RWPE1 (cell line): ENCODE measurements at places on chromosomes 16 and 17.
A peak's percentile ranks its signal among the peaks of the same experiment; 100 is the strongest.

DNA sequence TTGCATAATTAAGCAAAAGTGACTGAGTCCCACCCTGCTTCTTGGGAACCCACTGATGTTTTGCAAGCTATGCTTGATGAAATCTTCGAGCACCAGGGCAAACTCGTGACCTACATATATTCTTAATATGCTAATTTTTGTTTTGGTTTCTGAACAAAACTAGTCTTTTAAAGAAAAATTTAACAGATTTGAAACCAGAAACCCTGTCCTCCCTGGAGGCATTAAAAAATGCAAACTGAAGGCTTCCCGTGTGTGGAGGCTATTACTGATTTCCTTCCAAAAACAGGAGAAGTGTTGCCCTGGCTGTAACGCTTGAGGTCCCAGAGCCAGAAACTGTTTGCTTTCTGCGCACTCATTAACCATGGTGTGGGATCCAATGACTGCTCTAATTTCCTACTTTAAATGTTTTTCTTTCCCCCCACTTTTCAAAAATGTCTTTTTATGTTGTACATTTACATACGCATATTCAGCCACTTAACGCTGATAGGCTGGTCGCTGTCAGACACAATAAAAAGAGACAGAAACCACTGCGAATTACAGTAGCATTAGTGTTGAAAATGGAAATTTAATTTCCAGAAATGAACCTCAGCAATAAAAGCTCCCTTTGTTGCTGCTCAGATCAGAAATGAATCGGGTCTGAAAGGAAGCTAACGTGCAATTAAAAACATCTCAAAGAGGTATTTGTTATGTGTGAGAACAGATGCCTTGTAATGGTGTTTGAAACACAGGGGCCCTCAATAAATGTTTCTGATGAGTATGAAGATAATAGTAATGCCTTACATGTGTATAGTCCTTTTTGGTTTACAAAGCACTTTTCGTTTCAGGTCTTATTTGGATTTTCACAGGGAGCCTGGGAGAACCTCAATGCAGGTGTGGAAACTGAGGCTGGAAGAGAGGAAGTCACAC, 39.9 kb upstream of the IRX6 start:
- DNase-seq, result no peak

DNA sequence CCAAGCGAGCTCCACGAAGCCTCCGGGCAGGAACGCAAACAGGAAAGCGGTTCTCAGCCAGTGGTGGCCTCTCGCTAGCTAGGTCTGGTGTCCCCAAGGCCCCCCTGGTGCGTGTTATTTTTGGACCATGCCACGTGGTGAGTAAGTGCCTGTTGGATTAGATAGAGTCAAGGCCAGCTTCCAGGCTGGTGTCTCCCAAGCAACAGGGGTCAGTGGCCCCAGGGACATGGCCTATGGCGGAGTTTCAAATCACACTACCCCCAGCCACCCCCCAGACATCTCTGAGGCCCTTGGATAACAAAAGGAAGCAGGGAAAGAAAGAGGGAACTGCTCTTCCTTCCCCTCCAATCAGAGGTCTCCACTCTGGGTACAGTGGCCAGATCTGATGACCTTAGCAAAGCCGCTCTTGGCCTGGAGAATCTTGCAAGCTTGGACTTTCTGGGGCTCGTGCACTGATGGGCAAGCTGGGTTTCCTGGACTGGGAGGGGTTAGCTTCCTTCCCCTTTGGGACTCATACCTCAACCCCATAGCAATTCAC, 58.2 kb downstream of the MAF start:
- DNase-seq, result no peak

DNA sequence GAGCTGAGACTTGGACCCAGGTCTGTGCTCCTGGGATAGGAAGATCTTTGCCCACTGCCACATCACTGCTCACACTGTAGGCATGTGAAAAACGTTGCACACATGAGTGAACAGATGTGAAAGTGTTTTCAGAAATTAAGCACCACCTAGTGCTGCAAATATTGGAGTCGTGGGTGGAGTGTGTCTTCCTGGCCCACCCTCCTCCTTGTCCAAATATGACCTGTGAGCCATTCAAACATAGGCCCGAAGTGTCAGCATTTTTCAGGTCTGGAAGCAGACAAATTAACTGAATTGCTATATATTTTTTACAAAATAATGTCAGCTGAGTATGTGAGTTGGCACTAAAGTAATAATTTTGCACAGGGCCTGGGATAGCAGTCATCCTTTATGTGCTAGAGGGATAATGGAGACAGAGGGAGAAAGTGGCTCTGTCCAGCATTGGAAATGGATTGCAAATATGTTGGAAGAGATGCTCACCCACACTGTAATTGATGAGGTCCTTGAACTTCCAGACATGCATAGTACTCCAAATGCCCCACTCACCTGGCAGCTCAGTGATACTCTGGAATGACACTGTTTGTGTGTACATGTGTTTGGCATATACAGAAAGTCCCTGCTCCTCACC, 58.7 kb downstream of the ACSM1 start:
- no peak for DNase-seq

- DNase-seq, result no peak
Measured at GRCh38 chr16:55037046-55037445, 106.4 kb downstream of the IRX5 start.

DNA sequence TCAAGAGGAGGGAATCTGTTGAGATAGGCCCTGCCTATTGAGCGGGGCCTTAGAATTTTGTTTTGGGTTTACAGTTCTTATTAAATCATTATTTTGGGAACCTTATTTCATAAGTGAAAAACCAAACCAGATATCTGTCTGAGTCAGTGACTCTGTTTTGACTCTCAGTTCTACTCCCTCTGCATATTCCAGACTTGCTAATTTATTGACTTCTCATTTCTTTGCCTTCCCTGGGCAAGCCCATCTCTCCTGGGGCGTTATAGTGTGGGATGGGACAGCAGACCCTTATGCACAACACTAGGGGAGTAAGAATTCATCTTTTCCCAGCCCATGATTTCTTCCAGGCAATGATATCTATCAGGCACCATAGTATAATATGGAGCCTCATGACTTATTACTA, 45.7 kb downstream of the CPD start:
- no peak for DNase-seq

DNA sequence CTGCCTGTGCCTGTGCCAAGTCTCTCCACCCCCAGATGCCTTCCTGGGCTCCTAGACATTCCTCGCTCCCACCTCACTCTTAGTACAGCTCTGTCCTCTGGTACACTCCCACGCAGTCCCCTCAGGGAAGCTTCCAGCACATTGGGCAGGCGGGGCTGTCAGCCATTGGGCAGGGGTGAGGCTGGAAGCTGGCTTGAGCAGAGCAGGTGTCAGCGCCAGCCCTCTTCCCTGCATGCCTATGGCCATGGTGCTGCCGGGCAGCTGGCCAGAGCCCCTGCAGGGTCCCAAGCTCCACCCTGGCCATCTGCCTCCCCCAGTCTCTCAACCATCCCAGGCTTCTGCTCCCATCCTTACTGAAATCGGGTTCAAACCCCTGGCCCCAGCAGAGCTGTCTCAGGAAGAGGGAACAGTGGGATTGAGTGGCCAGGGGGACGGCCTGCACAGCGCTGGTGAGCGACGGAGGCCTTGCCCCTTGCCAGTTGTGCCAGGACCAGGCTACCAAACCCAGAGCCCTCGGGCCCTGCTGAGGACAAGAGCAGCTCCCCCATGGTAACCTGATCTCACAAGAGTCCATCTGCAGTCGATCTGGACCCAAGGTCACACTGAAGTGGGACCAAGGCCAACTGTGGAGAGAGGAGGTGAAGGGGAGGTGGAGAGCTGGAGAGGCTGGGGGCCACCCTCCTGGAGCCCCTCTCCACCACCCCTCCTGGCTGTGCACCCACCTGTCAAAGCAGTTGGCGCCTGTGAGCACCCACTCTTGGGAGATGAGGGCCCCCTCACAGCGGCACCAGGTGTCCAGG, 2.4 kb upstream of the B9D1 start:
- DNase-seq, result no peak

DNA sequence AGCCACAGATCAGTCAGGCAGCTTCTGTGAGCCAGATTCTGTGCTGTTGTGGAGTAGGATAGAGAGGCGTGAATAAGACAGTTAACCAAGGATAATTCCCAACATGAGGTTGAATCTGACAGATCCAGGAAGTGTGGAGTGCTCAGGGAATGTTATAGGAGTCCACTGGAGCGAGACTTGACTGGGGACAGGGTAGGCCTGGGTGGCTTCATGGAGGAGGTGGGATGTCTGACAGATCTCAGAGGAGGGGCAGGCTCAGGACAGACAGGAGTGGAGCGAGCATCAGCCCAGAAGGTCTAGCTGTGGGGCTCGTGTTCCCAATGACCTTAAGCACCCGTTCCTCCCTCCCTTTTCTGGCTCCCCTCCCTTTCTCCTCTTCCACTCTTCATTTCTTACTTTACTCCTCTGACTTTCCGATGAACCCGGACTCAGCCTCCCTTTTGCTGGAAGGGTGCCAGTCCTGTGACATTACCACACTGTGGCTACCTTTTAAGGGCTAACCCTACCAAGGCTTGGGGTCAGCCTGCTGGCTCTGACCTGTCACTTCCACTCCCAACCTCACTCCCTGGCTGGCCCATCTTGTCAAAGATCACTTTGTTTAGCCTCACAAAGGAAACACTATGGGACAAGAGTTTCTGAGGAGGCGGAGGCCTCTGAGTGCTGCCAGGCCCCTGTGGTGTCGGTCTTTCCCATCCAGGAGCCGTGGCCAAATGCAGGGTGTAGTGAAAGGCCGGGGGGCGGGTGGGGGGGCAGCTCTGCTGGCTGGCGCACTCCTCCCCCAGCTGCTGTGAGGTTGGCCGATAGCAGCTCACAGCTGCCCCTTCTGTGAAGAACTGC, 28.5 kb upstream of the EFCAB13 start:
- DNase-seq, result no peak

GRCh38 chr16:10647721-10648296, 46.9 kb downstream of the TEKT5 start:
- no peak for DNase-seq

DNA sequence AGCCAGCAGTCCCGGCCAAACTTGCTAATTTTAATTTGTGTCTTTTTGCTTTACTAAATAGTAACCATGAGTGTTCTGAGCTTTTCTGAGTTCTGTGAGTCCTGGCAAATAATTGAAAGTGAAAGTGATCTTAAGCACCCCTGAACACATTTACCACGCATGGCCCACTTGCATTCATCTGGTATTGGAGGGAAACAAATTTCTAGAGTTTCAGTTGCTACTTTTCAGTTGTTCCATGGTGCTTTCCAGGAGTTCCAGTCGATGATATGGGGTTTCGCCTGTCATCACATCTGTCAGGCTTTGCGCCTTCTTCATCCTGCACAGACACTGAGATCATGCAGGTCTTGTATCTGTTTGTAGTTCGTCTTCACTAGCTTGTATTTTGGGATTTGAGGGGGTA, 44.1 kb downstream of the CRLF3 start:
- no peak for DNase-seq

DNA sequence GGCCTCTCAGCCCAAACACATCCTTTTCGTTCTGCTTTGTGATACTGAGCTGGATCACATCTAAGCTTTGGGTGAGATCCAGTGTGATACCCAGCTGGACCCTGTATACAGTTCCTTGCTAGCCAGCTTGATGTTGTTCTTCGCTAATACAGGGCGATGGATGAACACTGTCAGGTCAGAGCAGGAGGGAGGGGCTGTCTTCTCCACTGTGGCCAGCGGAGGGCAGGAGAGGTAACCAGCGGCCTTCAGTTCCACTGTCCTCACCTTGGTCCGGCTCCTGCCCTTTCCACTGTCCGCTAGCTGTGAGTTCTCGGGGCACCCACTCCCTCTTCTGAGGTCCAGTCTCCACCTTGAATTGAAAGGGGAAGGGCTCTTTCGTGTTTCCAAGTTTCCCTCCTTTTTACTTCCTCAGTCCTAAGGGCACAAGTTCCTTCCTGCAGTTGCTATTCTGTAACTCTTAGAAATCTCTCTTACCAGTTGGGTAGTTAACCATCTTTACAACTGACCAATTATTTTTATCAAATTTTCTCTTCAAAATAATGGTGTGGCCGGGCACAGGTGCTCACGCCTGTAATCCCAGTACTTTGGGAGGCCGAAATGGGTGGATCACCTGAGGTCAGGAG, 3.0 kb upstream of the ZNF213 start:
- DNase-seq, result peak; percentile 23

DNA sequence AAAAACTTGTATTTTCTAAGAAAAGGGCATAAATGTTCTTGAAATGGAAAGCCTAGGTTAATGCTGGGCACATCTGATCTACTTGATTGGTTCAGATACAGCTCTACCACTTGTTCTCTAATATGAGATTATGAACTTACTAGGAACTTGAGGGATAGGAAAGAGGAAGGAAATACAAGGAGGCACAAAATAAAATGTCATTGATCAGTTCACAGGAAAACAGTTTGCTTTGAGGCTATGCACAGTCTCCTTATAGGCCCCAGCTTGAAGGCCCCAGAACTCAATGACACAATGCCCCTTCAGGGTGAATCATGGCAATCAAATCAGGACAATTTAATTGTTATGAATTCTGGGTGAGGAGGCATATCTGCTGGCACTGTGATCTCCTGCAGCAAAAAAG, 27.1 kb downstream of the NXPH3 start:
- DNase-seq, result no peak

GRCh38 chr16:9082422-9082821, 9.0 kb upstream of the HAPSTR1 start:
- DNase-seq, result no peak

DNA sequence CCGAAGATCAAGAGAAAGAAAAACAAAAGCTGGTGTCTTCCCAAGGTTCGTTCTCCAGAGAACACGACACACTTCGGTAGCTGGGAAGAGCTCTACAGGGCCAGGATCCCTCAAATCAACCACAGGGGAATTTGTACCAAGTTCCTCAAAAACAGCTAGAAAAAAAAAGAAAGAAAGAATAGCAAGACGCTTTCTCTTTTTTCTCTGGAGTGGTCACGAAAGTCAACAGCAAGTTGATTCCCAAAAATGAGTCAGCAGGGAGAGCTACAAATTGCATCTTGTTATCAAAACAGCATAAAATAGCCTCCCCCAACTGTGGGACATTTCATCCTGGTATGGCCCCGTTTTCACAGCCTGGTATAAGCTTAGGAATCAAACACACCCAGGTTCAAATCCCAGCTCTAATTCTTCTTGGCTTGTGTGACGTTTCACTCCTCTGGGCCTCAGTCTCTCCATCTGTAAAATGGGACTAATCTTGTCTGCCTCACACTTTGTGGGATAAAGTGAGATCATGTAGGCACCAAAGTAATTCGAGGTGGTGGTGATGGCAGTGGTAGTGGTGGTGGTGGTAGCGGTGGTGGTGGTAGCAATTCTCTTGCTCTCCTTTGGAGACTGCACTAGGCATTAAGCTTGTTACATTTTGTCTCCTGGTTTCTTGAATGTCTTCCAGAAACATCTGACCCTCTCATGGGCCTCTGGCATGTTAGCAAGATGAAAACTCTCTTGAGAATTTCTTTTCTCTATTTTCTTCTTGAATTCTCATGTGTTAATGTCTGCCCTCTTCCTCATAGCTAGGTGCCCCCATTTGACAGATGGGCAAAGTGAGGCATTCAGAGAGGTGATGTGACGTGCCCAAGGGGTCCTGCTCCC, 988 bp upstream of the IL21R start:
- no peak for DNase-seq

GRCh38 chr16:24980077-24980793, 34.9 kb downstream of the ARHGAP17 start:
- peak; percentile 26 for DNase-seq

- DNase-seq, result no peak
Measured at GRCh38 chr17:13374203-13375143, 227.3 kb downstream of the HS3ST3A1 start.

GRCh38 chr17:64938290-64938689, 19.0 kb upstream of the LRRC37A3 start:
- DNase-seq, result no peak
